ENCODE measurements at places on chromosomes 3 and 15.

DNA sequence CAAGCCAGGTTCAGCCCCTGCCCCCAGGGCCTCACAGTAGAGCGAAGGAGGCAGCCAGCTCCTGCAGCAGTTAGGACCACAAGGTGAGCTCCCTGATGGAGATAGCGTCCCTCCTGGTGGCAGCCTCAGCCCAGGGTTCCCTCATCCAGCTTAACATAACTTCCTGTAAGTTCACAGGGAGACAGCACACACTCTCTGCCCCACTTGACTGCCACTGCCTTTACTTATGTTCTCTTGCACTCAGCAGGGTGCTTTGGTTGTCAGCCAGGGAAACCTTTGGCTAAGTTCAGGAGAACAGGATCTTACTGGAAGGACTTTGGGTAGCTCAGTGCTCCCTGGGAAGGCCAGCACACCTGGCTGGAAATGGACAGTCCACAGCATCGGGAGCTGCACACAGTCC, 10.9 kb downstream of the KBTBD13 start:
- no peak for DNase-seq

GRCh38 chr3:150149651-150150051, 179.0 kb upstream of the PFN2 start:
- DNase-seq, result peak; percentile 86

DNA sequence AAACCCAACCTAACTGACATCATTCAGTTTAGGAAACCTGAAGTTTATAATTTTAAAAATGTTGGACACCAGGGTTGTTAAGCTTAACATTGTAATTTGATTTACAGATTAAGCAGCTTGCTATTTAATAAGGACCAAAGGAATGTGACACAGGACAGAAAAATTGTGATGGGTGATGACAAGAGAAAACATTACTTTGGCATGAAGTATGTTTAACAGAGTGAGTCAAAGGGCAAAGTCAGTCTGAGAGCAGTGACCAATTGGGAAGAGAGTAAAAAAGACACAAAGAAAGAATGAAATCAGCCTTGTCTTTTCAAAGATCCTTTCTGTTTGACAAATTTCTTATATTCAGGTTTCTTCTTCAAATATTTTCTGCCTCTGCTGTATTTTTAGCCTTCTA, 1301.6 kb downstream of the SI start:
- DNase-seq, result no peak

- DNase-seq, result no peak
These were observed 150.7 kb downstream of the CADPS start for GRCh38 chr3:62724503-62724902.

GRCh38 chr3:14298442-14298841, 104.0 kb upstream of the SLC6A6 start:
- no peak for DNase-seq

GRCh38 chr15:60390871-60391501, 6.8 kb downstream of the ANXA2 start:
- DNase-seq, result no peak

DNA sequence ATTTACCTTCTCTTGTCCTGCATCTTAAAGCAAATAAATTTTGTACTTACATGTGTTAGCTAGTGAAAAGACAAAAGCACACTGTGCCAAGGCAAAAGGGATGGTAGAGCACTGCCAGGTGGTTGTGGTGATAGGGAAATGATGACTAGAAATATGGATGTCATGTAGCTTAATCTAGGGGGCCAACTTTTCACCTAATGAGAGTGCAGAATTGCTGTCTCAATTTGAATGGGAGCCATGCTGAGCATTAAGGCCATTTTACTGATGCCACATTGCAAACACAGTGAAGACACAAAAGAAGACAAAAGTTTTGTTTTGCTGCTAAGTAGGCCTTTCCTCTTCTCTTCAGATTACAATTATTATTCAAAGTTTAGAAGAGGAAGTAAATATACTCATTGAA, 274.7 kb downstream of the PDCD6IP start:
- no peak for DNase-seq

DNA sequence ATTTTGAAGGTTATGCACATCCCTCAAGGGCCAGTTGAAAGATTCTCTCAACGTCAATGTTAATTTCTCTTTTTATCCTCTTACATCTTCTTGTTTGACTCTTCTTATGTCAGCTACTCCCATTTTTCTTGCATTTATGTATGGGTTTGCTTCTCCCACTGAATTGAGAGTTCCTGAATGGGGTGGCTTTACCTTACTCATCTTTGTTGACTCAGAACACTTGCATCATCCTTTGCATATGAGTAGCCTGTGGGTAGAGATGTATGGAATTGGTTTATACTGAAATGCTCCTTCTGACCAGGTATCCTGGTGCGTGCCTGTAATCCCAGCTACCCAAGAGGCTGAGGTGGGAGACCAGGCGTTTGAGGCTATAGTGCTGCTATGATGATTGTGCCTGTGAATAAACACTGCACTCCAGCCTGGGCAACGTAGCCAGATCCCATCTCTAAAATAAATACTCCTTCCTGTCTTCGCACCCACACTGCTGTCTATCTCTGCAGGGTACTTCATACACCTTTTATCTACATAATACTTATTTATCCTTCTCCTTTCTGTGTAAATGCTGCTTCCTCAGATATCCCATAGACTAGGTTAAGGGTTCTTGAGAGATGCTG, 123.6 kb upstream of the DPH6 start:
- DNase-seq, result no peak

DNA sequence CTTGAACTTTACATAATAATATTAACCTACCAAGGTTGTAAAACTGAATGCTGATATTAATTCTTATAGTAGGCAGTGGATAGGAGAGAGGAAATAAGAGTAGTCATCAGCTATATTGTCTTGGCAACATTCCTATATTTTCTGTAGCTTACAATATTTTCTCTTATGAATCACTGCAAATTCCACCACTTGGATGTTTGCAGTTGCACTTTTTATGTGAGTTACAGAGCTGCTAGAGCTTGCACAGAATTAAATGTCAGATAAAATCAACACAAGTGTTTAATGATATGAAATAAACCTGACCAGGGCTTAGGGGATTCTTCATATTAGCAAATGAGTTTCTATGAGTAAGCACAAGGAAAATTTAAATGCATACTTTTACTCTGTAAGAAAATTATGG, 1710.1 kb downstream of the SI start:
- no peak for DNase-seq

DNA sequence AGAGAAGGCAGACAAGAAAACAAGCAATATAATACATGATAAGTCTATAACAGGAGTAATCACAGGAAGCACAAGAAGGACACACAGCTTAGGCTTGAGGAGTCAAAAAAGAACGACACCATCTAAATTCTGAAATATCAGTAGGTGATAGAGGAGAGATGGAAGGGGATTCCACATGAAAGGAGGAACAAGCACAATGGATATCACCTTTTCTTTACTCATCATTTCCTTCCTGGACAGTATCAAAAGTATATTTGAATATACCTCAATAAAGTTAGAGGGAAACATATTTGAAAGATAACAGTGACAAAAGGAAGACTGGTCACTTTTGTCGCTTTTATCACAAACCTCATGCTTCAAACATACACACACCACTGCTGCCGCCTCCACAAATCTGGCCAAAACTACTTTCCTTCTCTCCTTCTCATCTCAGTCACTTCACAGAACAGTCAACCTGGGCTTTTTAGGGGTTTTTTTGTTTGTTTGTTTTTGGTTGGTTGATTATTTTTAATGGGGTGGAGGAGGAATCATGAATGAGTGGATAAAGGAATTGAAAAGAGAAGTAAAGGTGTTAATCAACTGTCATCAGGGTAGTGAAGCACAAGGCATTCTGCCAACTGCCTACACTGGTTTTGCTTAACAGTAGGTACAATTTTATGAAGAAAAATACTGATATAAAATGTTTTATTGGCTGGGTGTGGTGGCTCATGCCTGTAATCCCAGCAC, 18.5 kb downstream of the DENND4A start:
- DNase-seq, result no peak

DNA sequence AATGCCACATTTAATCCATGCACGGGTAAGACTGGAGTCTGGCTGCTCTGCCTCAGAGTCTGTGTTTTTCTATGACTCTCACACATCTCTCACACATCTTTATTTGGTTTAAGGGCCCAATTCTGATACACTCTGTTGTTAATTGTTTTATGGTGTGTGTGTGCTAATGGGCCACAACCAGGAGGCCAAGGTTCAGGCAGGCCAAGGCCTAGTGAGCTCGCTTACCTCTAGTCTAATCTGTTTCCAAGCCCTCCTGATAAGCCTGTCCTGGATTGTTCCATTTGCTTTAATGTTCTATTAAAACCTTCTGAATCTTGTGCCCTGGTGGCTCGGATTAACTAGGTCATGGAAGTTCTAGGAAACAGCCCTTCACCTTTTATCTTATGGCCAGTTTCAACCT, 445.4 kb upstream of the DPH6 start:
- no peak for DNase-seq

DNA sequence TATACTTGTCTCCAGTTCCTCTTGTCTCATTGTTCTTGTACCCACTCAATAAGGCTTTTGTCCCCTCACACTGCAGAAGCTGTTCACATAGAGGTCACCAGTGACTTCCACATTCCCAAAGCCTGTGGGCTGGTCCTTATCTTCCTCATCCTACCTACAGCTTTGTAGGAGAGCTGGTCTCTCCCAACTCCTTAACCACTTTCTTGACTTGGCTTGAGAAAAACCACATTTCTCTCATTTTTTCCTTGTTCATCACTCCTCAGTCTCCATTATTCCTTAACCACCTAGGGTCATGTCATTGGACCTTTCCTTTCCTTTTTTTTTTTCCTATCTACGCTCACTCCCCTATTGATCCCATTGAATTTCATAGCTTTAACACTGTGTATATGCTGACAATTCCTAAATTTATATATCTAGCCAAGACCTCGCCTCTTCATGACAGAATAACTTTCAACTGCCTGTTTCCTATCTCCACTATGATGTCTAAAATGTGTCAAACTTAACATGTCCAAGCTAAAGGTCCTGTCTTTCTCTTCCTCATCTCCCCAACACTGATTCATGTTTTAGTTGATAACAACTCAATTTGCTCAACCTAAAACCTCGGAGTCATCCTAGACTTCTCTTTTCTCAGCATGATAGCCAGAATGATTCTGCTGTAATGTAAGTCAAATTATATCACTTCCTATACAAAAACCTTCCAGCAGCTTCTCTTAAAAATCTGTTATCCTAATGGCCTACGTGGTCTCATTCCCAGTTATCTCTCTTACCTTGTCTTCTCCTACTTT, 49.5 kb downstream of the CEP63 start:
- no peak for DNase-seq

DNA sequence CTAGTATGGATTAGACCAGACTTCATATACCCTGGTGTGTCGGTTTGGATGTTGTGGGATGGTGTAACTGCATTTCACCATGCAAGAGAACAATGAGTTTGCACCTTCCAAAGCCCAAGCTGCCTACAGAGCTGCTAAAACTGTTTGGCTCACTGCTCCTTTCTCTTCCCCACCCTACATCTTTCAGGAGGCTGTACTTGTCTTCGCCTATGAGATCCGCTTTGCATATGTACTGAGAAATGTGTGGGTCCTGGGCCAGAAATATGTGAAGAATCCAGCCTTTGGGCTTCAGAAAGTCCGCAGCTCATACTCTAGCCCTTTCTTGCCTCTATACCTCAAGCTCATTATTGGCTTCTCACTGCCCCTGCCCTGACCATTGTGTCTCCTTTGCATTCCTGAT, 1060.0 kb downstream of the NTRK3 start:
- DNase-seq, result no peak

GRCh38 chr3:66133050-66133757, 87.6 kb upstream of the SLC25A26 start:
- no peak for DNase-seq

DNA sequence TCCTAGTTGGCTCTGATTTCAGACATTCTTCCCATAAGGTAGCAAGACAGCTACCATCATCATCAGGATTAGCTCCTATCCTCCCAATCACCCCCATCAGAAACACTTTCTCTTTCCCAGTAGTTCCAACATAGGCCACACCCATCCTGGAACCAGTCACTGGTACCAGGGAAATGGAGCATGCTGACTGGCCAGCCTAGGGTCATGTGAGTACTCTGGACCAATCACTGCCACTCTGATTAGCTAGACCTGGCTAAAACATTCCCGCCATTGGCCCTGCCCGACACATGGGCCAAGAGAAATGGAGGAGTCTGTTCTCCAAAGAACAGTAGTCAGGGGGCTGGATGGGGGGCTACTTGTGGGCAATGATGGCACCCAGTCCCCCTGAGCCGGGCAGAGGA, 12.4 kb downstream of the EFCC1 start:
- no peak for DNase-seq

GRCh38 chr3:99119385-99119784, 217.9 kb upstream of the DCBLD2 start:
- no peak for DNase-seq

- no peak for DNase-seq
These were observed 491 bp upstream of the ZNF774 start for GRCh38 chr15:90351479-90352106.

GRCh38 chr15:89113296-89114024, 25.2 kb downstream of the ABHD2 start:
- no peak for DNase-seq

DNA sequence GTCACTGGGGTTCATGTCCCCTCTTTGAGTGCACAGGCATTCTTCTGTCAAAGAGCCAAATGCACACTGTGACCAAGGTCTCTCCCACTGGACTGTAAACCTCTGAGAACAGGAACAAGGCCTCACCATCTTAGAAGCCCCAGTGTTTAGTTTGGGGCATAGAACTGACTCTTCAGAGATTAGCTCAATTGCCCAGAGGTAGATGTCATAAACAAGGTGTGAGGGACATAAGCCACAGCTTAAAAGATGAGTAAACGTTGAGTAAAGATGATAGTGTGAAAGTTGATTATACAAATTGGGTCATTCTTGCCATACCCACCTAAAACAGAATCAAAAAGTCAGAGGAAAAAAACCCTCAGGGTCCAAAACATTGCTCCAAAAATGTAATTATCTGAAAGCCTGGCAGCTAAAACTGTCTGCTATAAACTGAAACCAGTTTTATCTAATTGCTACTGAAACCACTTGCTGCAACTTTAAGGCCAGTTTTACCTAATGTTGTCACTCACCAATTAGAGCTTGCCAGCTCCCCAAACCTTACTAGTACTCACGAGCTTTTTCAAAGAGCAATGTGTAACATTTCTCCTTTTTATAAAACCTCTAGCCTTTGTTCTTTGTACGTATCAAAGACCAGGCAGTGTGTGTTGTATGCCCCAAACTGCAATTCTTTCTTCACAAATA, 415.2 kb downstream of the RAP2B start:
- no peak for DNase-seq

GRCh38 chr15:79977431-79978054, 6.5 kb upstream of the BCL2A1 start:
- DNase-seq, result no peak

GRCh38 chr3:140467104-140467577, 210.7 kb upstream of the TRIM42 start:
- DNase-seq, result no peak

- DNase-seq, result no peak
These were observed 332.2 kb upstream of the RBMS3 start for GRCh38 chr3:28948685-28949084.

DNA sequence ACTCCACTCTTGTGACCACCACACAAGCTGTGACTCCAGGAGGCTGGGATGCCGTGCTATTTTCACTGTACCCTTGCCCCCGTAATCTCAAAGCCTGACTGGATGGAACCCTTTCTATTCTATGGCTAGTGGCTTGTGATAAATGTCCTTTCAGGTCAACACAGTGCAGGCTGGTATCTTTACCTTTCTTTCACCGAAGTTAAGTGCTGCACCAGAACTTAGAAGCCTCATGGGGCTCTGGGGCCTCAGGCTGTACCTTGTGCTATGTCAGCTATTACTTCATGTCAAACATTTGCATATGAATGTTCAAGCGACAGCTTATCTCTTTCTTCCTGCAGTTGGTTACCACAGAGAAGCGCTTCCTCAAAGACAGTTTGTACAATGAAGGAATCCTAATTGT, 66.8 kb downstream of the RPL39L start:
- no peak for DNase-seq

- no peak for DNase-seq
These were observed 160.0 kb downstream of the IL5RA start for GRCh38 chr3:2950159-2950558.

Measured in NCI-H2029 (cell line).